ENCODE measurements at places on chromosomes 7 and 10.

DNA sequence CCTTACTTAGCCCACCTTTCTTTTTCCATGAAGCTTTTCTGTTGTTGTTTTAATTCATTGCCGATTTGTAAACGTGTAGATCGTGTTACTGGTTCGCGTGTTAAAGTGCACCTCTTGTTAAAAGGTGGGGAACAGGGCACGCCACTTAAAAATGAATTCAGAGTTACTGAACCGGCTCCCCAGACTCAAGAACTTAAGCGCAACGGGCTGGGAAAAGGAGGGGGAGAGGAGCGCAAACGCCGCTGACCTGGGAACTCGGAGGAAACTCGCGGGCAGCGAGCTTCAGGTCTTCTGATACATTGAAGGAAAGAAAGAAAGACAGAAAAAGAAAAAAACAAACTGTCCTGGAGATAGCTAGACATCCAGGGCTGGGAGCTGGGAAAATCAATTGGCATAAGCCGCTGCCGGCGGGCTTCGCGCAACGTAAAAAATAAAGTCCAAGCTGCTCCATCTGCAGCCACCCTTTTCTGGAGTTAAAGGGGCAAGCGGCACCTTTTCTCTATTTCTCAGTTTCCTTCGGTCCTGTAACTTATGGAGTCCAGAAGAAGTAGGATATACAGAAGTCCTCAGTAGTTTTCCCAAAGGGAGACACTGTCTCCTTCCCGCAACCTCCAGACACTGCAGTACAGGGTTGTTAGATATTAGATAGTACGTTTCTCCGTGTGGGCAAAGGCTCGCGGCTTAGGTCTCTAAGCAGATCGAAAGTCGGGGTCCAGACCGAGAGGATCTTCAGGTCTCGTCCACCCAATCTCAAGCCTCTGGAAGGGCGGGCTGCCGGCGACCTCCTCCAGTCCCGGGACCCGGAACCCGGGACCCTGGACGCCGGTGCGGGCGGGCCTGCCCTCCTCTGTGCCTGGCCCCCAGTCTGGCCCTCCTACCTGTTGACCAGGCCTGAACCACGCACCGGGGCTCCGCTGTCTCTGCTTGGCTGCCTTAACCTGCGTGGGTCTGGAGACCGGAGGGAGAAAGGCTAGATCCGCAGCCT, 1.8 kb upstream of the DLX6 start:
- no peak for DNase-seq

DNA sequence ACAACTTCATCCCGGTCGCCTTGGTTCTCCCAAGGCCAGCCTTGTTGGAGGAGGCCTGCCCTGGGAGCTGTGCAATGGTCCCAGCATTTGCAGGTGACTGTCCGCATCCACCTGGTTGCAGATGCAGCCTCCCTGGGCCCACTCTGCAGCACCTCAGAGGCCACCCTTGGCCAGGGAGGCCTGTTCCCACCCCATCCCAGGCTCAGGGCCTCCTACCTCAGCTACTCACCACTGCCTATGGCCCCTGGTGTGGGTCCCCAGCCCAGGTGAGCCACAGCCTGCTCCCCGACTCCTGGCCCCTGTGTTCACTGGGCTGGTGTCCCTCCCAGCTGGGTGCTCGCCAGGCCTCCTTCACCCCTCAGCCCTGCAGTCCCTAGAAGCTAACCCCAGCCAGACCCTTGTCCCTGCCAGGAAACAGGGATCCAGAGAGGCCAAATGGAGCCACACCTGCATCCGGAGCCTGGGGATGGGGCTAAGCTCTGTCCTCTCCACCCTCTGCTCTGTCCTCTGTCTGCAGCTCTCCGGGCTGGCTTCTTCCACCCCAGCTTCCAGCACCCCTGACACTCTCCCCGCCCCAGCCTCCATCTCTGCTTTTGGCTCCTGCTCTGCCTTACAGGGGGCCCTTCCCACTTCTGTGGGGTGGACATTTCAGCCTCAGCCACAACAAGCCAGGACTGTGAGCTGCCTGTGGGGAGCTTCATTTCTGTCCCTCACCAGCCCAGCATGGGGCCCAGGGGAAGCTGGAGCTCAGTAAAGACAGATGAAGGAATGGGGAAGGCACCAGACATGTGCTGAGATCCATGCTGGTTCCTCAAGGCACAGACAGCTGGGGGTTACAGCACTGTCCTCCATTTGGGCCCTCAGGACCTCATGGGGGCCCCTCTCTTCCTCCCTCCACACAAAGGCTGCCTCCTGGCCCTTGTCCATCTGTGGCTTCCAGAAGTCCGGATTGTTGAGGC, 35.6 kb upstream of the ANTXRL start:
- DNase-seq = no peak

DNA sequence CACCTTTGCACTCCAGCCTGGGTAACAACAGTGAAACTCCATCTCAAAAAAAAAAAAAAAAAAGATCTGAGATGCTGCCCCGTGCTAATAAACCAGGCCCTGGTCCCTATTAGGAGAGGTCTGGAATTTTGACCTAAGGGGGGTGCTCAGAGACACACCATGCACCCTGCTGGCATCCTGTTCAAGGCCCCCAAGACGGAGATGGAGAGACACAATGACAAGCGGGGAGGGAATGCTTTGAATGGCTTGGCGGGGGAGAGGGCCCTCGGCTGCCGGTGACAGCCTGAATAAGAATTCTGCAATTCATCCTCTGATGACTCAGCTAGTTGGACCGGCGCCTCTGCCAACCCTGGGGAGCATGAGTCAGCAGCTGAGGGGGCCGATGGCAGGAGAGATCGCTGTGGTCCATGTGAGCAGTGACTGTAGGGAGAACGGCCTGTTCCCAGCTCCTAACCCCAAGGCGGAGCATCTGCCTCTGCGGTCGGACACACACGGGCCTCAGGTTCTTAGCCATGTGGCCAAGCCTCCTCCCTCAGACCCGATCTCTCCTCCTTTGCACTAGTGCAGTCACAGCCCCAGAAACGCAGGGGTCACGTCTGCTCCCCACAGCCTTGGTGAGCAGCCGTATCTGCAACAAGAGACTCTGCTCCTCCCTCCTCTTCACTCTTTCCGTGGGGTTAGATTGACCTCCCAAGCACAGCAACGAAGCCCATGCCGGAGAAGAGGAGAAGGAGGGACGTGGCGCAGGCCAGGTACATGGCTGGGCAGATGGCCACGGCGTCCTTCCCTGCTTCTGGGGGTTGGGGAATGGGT, 14.9 kb downstream of the TRIM56 start:
- DNase-seq = peak; percentile 99

GRCh38 chr7:113159746-113160339, 41.5 kb upstream of the SMIM30 start:
- peak; percentile 19 for DNase-seq

DNA sequence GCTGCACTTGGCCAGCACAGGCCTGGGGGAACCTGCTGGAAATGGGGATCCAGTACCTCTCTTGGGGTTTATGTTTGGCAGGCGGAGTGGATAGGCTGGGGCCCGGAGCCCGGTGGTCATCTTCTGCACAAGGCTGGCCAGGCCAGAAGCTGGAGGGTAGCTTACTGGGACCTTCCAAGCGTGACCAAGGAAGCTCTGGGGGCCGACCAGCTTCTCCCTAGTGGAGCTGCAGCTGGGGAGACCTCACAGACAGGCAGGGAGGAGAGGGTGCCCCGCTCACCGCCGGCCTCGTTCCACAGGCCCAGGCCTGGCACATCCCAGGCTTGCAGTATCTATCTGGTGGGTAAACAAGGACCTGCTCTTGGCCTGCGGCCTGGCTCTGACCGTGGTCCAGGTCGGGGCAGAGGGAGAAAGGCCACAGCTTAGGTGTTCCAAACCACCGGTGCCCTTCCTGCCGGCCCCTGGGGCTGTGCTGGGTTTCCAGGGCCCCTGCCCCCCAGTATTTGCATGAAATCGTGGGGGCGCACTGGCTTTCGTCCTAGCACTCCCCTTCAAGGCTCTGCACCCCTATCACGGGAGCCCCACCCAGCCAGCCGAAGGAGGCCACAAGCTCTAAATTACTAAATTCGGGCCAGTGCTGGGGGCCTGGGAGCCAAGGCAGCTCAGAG, 1.5 kb upstream of the ELFN1 start:
- no peak for DNase-seq

DNA sequence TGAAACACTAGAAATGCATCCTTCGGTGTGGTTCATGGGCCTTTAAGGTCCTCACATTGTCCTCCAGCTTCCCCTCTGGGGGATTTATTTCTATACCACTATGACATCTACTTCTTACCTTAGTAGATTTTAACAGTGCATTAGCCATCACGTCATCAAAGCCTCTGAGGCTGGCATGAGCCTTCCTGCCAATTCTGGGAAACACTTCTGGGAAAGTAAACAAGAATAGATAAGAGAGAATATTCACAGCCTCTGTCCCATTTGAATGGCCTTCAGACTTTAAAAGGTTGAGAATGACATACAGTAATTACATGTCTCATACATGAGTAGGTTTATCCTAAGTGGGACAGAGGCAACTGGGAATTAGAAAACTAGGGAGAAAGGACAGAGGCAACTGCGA, 89.7 kb downstream of the AMPH start:
- no peak for DNase-seq

- DNase-seq = no peak
These were observed 13.3 kb downstream of the HOXA4 start for GRCh38 chr7:27116962-27117886.

DNA sequence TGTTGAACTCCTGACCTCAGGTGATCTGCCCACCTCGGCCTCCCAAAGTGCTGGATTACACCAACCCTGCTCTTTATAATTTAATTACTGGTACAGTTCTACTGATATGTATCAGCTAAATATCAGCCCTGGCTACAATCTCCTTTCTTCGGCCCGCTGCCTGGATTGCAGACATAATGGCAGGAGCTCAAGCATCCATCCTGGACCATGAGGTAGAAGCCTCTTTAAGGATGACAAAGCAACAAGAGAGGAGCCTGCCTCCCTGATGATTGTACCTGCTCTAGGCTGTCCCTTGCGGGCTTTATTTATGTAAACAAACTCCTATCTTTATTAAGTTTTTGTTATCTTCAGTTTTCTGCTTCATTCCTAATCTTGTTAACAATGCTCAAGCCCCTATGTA, 5.6 kb upstream of the PSAP start:
- DNase-seq = no peak

DNA sequence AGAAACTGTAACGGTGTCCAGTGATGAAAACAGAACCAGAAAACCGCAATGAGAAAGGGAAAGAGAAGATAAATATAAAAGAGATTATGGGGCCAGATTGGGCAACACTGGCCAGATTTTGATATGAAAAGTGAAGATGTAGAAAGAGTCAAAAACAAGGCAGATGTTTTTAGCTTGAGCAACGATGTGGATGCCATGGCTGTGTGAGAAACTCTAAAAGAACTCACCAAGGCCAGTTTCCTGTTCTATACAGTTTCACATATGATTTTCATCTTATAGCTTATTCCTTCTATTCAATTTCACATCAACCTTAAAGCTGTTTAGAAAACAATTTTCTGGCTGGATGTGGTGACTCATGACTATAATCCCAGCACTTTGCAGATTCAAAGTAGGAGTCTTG, 36.3 kb downstream of the CSTF2T start:
- peak; percentile 30 for DNase-seq

GRCh38 chr7:81004098-81004497, 85.2 kb upstream of the SEMA3C start:
- peak; percentile 14 for DNase-seq

DNA sequence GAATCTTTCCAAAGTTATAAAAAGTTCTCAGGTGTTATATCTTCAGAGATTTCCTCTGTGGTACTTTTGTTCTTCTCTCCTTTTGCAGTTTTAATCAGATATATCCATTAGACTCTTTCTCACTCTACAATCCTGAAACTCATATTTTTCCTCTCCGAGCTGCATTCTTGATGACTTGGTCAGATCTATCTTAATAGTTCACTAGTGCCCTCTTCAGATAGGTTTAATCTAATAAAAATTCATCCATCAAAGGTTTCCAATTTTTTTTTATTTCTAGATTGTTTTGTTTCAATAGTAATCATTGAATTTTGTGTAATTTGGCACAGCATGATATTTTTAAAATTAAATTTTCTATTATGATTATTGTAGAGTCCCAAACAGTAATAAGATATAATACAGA, 21.8 kb upstream of the DGKB start:
- peak; percentile 12 for DNase-seq

- DNase-seq = no peak
These were observed 43.9 kb downstream of the SEPTIN14 start for GRCh38 chr7:55818686-55819085.

DNA sequence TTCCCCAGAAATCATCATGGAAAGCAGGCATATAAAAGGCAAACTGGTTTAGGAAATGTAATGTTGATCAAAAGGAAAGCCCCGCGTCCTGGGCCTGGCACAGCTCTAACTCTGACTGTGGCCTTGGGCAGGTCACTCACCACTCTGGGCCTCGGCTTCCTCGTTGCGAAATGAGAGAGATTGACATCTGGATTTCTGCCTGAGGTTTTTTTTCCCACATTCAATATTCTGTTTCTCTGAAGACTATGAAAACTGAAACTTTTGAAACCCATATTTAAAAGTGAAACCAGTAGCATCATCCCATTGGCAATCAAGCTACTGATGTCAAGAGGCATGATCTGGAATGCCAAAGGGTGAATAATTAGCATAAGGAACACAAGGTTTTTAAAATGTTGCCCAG, 369.7 kb upstream of the NPVF start:
- no peak for DNase-seq

GRCh38 chr10:624605-625332, 64.7 kb downstream of the DIP2C start:
- DNase-seq = peak; percentile 62

GRCh38 chr10:117424883-117425649, 49.8 kb upstream of the PDZD8 start:
- no peak for DNase-seq

- DNase-seq = no peak
These were observed 552 bp downstream of the SLC25A16 start for GRCh38 chr10:68526634-68527307.

DNA sequence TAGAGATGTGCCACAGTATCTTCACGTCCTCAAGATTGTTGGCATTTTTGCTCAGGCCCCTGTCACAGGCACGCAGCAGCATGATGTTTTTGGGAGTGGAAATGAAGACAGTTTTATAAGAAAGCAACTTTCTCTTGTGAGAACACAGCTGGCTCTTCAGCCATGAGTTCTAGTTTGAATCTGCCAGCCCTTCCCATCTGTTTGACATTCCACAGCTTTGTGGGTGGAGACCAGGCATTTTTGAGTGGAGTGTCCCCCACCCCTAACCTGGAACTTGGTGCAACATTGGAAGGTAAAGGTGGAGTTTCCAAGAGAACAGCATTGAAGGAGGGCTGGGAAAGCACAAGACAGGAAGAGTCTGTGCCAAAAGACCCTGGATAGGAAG, 253.1 kb upstream of the IGFBP3 start:
- no peak for DNase-seq

DNA sequence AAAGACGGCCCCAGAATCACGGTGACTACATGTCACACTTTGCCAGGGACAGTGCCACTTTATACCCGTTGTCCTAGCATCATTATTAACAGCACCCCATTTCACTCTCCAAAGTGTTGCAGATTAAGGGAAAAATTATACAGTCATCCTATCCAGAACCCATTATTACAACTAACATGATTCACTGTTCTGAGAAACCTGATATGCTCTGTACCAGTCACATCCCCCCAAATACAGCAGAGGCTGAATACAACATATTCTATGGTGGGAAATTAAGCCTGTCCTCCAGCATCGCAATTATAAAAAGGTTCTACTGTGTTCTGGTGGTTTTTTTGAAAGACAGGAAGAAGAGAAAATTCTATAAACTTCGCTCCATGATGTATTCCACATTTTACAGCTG, 162.1 kb downstream of the JAZF1 start:
- DNase-seq = peak; percentile 65

- no peak for DNase-seq
These were observed 21.9 kb upstream of the ELN start for GRCh38 chr7:74006032-74006431.

All from fibroblast of skin of abdomen (primary cell).